ENCODE measurements at places on chromosomes 3 and 15. TPM values are rescaled to one million over a fixed set of nuclear protein-coding genes. Genes with fewer than 3 reads are reported as not detected.

HTR3D gene
- not detected for polyA plus RNA-seq

DNA sequence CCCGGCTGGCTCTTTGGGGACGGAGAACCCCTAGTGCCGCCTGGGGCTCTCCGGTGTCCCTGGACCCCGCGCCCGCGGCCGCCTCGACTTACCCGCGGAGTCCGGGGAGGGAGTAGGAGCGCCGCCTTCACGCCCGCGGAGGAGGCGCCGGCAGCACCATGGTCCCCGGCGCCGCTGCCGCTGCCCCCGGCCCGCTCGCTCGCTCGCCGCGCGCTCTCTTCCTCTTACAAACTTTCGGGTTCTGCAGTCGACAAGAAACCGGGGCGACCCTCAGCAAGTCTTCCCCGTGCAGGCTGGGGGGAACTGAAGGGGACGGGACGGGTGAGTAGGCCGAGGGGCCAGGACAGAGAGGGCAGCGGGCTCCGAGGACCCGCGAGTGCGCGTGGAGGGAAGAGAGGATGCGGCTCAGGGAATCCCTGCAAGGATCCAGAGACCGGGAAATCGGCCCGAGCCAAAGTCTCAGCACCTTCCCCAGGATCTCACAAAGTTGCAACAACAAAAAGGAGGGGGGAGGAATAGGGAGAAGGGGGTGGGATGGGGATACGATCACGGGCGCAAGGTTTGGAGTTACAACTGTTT lies 2.0 kb downstream of the FOXP1 start:
- no peaks in the 10 kb centered on the region for H3K27me3 ChIP-seq
- H3K27ac ChIP-seq: peak overlapping the region; percentile 93
- no peaks in the 10 kb centered on the region for H3K36me3 ChIP-seq
- H3K4me1 ChIP-seq: peaks cover 45% of the 10 kb centered on the region

GRCh38 chr3:170707899-170708298 lies 122.0 kb upstream of the SLC7A14 start:
- no peaks in the 10 kb centered on the region for H3K27me3 ChIP-seq
- no peaks in the 10 kb centered on the region for H3K36me3 ChIP-seq
- H3K4me3 ChIP-seq: no peak overlapping the region
- H3K27ac ChIP-seq: no peak overlapping the region
- no peaks in the 10 kb centered on the region for H3K4me1 ChIP-seq

LPP gene
- 3.1 TPM for polyA plus RNA-seq
